ENCODE measurements at places on chromosomes 1 and 21. TPM values are rescaled to one million over a fixed set of nuclear protein-coding genes. Genes with fewer than 3 reads are reported as not detected.

Gene CRYBG2
- total RNA-seq = 51.1 TPM

Gene SLC1A7
- not detected for total RNA-seq

Gene TARBP1
- total RNA-seq = 18.5 TPM

Gene C1orf74
- total RNA-seq = 8.1 TPM

Gene PROK1
- not detected for total RNA-seq

Gene GBP6
- total RNA-seq = 38.6 TPM

Gene LCE1E
- total RNA-seq = 0.24 TPM

All from tracheal epithelial cell (primary cell).